Adipocyte (in vitro differentiated cells): ENCODE measurements at places on chromosomes 5 and 9.

DNA sequence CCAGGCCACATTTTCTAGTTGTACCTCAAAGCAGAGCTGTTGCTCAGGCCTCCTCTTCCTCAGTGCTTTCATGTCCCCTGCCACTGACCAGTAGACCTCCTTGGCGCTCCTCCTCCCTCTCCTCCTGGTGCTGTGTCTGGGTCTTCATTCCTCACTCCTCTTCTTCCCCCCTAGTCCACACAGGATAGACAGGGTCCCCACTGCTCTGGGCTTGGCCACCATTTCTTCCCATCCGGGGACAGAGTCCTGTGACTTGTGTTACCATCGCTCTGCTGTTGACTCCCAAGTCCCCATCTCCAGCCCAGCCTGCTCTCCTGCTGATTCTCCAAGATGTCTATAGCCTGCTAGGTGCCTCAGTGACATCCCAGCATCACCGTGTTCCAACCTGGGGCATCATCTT is 88.2 kb upstream of the HRH2 start:
- no peak for DNase-seq

- DNase-seq: peak; percentile 56
Measured at GRCh38 chr5:39759701-39760100, 334.9 kb upstream of the DAB2 start.

DNA sequence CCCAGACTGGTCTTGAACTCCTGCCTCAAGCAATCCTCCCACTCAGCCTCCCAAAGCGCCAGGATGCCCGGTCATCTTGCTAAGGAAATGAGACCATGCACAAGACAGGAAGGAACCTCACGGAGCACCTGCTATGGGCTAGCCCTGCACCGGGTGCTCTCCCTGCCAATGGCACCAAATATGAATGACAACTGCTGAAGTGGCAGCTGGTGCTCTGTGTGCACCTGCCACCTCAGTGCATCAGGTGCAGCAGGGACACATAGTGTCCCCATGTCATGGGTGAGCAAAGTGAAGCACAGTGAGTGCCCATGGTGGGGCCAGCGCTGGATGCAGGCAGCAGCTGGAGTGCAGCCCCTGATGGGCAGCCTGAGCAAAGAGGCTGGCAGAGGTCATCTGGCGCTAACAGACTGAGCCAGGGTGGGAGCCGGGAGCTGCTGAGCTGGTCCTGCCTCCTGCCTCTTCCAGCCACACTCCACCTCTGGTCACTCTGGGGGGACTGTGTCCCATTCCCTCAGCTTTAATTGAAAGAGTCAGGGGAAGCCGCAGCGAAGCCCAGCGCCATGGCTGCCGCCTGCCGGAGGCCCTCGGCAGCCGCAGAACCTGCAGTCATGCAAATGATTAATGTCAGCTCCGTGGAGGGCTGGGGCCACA is 46.4 kb downstream of the BARX1 start:
- peak; percentile 12 for DNase-seq

DNA sequence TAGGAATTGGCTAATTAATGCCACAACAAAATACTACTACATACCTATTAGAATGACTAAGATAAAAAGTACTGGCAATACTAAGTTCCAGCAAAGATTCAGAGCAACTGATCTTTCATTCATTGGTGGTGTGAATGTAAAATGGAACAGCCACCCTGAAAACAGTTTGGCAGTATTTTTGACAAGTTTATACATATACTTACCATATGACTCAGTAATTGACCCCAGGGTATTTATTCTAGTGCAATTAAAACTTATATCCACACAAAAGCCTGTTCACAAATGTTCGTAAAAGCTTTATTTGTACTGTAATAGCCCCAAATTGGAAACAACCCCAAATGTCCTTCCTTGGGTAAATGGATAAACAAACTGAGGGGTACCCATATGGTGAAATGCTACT is 270.8 kb upstream of the ACTBL2 start:
- no peak for DNase-seq

GRCh38 chr9:91348191-91348807 is 13.4 kb downstream of the AUH start:
- no peak for DNase-seq

GRCh38 chr5:90792725-90793124 is 234.1 kb downstream of the ADGRV1 start:
- no peak for DNase-seq

GRCh38 chr9:116555556-116556155 is 131.4 kb upstream of the TRIM32 start:
- DNase-seq: no peak

DNA sequence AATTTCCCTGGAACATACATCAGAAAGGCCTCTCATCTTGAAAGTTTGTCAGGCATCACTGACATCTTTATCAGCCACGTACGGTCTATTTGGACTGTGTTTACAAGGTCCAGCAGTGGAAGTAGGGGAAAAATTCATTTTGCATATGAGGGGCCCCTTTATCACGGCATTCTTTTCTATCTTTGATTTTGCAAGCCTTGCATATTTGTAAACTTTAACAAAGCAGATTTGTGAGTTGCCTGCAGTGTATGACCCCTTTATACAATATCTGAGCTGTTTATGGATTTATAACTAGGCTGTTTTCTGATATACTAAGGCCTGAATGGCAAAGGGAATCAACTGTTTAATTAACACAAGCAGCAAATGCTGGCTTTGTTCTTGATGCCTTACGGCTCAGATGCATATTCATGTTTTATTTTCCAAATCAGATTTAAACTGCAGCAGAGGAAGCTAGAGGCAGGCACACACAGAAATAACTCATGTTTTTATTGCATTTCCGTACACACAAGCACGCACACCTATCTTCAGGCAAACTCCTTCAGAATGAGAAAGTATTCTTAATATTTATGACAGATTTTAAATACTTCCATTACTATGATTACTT is 61.1 kb downstream of the CD180 start:
- DNase-seq: no peak

DNA sequence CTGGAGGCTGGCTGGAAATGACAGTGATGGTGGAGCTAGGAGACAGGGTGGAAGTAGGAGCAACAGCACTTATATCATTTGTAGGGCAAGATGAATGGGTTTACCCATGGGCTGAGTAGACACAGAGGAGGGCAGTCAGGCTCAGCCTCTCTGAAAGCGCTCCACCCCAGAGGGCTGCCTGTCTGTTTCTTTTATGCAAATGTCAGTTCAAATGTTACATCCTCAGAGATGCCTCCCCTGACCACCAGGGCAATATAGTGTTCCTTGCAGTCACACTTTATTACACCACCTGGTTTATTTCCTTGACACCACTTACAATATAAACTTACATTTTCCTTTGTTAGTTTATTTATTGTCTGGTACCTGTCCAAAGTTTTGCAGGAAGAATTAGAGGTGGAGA is 159.5 kb upstream of the IL12B start:
- DNase-seq: no peak

DNA sequence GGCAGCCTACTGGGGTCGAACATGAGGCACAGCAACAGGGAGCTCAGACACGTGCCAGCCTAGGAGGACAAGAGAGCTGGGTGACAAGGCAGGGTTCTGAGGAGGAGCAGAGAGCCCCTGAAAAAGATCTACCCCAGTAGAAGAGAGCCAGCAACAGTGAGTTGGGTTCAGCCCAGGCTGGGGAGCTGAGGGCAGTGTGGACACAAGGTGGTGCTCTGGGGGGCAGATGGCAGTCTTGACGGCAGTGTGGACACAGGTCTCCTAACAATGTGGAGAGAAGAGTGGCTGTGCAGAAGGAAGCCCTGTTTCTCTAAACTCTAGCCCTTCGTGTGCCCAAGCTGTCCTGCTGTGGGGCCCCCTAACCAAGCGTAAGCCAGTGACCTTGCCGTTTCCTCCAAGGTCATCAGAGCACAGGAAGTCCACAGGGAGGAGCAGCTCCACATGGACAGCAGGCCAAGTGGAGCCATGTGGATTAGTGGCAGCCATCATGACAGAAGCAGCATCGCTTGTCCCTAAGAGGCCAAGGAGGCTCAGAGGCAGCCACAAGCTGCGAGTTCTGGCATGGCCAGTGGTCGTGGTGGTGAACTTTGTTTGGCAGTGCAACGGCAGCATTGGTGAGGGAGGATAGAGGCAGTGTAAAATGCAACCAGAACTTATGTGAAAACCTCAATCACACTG is 25.1 kb upstream of the LMX1B start:
- DNase-seq: no peak

- no peak for DNase-seq
Measured at GRCh38 chr9:18955626-18956025, 77.4 kb downstream of the SAXO1 start.

GRCh38 chr9:135504262-135505243 is 4.1 kb downstream of the MRPS2 start:
- peak; percentile 70 for DNase-seq

GRCh38 chr5:5373351-5373989 is 49.0 kb upstream of the ICE1 start:
- DNase-seq: no peak

GRCh38 chr5:13740471-13740870 is 204.0 kb downstream of the DNAH5 start:
- no peak for DNase-seq

- DNase-seq: no peak
Measured at GRCh38 chr5:6436715-6437331, 11.8 kb upstream of the UBE2QL1 start.

GRCh38 chr9:131503626-131504465 is 1.1 kb downstream of the POMT1 start:
- peak; percentile 52 for DNase-seq

GRCh38 chr5:124285071-124285470 is 461.4 kb downstream of the ZNF608 start:
- no peak for DNase-seq

GRCh38 chr5:97004423-97005060 is 68.7 kb downstream of the LNPEP start:
- DNase-seq: peak; percentile 79

DNA sequence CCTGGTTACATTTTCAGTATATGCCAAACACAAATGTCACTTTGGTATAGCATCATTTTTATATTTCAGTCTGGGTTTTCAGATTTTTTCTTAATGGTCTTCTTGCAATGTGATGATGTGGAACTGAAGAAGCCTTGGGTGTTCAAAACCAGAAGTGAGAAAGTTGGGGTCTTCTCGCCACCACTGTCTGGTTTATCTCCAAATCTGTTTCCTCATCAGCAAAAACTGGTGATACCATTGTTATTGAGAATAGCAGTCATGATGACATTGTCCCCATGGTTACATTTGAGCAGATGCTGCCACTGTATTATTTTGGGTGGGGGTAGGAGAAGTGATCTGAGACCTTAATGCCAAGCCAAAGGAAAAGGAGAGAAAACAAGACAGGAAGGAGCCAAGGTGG is 85.9 kb upstream of the MAP3K1 start:
- DNase-seq: no peak

DNA sequence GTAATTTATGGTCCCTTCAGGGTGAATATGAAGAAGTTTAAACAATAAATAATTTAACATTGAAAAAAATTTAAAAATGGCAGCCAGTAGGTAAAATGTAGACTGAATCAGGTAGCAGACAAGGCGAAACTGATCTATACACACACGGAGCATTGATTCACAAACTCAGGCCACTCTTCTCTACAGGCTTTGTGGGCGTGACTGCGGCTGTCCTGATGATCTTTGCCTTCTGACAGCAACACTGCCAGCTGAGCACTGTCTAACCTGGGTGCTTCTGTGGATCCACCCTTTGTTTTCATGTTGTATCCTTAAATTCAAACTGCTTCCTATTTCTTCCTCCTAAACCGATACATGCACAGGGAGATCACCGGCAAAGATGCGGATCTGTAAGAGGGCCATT is 315.4 kb upstream of the ADCY2 start:
- DNase-seq: no peak
